ENCODE measurements at places on chromosomes 7 and 10. TPM values are rescaled to one million over a fixed set of nuclear protein-coding genes. Genes with fewer than 3 reads are reported as not detected.

AGR3 gene
- 5.8 TPM for total RNA-seq

MYL7 gene
- 1.5 TPM for total RNA-seq

CFAP58 gene
- 0.29 TPM for total RNA-seq

ASIC3 gene
- 3.5 TPM for total RNA-seq

CNPY1 gene
- total RNA-seq: not detected

GJC3 gene
- total RNA-seq: 0.27 TPM

FXYD4 gene
- not detected for total RNA-seq

TMEM225B gene
- 1.4 TPM for total RNA-seq

EPHA1 gene
- 56.3 TPM for total RNA-seq

MINDY4 gene
- total RNA-seq: 14.3 TPM

FAM25C gene
- not detected for total RNA-seq

GRCh38 chr7:113125728-113126127, 7.4 kb upstream of the SMIM30 start:
- no peak for DNase-seq

DNA sequence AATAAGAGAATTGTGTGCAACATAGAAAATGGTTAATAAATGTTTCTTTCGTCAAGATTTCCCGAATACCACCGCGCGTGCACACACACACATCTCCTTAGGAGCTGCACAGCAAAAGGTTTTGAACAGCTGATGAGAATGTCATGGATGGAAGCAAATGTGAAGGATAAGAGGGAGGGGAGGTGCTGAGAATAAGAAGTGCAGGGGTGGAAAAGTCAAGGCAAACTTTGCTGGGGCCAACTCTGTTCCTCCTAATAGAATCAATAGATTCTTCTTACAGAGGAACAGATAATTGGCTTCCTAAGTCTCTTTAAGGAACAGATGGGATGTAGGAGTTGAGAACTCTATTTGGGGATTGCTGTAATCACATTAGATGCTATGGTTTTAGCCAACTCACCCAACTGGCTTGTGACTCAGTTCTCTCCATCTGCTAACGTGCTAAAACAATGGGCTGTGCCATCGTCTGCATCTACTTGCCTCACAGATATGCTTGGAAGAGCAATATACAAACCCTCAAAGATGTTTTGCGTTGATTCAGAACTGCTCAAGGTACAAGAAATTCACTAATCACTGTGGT, 408.2 kb upstream of the CELF2 start:
- no peak for DNase-seq

DNA sequence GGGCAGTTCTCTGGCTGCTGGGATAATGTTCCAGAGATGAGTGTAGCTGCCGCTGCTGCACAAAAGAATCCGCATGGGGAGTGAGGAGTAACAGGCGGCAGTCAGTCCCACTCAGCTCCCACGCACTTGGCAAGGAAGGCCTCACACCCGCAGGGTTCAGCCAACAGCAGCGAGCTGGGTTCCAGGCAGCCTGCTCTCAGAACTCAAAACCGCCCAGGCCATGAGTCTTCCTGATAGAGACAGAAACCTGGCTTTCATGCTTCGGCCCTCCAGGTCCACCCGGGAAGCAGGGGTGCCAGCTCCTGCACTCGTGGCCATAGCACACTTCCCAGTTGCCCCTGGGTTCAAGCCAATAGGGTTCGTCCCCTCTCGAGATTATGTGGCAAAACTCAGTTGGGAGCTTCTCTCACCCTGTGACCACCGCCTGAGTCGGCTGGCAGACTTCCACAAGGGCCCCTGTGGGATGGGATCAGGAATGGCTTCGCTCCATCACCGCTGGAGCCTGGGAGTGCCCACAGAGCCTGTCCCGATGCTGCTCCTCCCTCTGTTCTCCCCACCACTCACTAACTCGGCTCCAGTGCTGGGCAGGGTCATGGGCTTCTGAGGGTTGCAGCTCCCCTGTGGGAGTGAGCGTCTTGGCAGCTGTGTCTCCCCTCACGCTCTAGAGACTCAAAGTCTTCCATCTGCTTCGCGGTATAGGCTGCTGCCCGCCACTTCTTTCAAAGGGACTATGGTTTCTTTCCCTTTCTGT, 20.6 kb downstream of the CLRN3 start:
- no peak for DNase-seq

DNA sequence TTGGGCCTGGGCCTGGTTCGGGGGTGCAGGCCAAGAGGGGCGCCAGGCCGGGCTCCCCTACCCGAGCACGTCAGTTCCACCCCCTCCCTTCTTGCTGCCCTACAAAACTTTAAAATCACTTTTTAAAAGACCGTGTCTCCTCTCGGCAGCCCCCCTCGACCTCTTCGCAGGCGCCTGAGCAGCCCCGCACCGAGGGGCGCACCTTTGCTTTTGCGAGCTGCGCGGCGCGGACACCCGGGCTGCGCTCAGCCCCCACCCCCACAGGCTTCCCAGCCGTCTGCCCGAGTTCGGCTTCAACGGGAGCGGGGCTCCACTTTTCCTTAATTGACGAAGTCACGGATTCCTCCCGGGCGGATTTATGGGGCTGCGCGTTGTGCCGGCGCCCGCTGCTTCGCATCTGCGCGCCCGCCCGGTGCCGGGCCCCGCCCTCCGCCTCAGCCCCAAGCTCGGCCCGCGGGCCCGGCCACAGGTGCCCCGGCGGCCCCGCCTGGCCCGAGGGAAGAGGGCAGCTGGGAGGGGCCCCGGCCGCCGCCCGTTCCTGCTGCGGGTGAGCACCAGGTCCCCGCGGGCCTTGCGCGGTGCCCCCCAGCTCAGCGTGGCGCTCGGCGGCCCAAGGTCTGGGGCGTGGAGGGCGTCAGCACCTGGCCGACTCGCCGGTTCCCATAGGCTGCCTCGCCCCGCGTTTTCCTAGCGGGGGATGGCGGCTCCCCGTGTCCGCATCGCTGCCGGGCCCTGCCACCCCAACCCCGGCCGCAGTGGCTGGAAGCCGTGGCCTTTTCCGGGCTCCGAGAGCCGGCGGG, 10.8 kb upstream of the MNX1 start:
- no peak for DNase-seq

GRCh38 chr7:151934584-151934983, 21.7 kb upstream of the GALNTL5 start:
- DNase-seq: no peak

- DNase-seq: no peak
Observed at GRCh38 chr7:139370943-139371313, 11.2 kb downstream of the LUC7L2 start.

- no peak for DNase-seq
Observed at GRCh38 chr10:116049158-116049973, 223.6 kb downstream of the GFRA1 start.

DNA sequence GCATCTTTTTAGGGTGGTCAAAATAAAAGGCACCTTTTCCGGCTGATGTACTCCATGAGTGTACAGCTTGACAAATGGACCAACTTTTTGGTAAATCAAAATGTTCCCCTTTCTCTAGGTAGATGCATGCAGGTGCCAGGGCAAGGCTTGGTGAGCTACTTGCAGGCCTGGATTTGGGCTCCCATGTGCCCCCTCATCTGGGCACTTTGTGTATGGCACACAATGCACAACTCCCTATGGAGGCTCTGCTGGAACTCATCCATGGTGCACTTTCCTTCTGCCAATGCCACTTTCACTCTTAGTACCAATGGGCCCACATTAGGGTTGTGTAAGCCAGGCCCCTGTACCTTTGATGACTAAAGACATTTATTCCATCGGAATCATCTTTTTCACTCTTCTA, 300.8 kb downstream of the SDHAF3 start:
- no peak for DNase-seq

GRCh38 chr7:142089035-142089434, 22.5 kb upstream of the MGAM2 start:
- DNase-seq: no peak

DNA sequence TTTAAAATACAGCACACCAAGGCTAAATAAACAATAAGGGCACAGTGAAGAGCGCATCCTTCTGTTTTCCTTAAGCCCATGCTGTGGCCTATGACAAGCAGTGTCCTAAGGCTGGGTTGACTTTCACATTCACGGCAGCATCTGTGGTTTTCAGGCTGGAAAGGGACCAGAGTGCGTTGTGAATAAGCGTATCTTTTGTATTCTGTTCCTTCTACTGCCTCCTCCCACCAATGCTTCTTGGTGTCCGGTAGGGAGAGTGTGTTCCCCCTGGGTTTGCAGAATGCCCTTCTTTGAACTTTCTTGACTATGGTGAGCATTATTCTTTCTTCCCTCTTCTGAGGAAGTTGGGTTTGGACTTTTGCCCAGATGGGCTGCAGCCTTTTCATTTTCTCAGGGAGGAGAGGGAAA, 73.6 kb downstream of the ABCA13 start:
- no peak for DNase-seq

DNA sequence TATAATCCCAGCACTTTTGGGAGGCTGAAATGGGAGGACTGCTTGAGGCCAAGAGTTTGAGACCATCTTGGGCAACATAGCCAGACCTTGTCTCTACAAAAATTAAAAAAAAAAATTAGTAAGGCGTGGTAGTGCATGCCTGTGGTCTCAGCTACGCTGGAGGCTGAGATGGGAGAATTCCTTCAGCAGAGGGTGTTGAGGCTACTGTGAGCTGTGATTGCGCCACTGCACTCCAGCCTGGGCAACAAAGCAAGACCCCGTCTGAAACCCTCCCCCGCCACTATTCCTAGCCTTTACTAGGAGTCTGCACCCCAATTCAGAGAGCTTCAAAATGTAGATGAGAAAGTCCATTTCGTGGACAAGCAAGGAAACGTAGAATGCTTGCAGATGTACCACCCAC, 95.2 kb downstream of the PRPF18 start:
- DNase-seq: no peak

DNA sequence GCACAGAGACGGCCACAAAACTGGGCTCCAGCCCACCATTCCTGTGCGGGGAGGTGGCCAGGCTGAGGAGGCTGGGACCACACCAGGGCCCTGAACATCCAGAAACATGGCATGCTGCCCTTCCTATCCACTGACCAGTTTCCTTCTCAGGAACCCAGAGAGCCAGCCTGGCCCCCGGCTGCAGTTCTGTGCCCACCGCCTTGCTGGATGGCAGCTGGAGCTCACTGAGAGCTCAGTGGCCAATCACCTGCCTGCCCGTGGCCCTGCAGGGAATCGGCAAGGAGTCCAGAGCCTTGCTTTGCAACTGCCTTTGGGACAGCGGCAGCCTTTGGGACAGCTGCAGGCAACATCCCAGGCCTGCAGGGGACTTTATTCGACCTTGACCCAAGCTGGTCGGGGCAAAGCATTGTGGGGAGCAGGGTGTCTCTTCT, 30.4 kb downstream of the STK32C start:
- no peak for DNase-seq

DNA sequence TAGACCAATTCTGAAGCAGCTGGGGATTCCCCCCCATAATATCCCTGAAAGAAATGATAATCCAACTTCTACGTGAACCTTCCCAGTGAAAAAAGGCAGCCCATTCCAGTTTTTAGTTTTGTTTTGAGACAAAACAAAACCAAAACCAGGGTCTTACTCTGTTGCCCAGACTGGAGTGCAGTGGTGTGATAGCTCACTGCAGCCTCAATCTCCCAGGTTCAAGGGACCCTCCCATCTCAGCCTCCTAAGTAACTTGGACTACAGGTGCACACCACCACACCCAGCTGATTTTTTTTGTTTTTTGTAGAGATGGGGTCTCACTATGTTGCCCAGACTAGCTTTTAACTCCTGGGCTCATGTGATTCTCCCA, 12.5 kb upstream of the ARPC1A start:
- DNase-seq: no peak

DNA sequence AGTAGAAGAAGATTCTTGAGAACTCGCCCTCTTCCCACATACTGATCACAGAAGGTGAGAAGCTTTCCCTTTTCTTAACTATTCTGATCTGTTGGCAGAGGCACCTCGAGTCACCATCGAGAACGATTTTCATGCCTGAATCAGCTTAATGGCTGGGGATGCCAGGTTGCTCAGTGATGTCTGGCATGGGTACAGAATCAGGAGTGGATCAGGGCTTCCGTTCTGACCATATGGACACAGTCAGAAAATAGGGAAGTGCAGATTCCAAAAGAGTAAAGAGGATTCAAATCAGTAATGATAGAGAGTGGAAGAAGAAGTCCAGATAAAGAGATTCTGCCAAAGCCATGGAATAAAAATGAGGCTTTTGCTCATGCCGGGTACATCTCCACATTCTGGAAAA, 52.0 kb upstream of the GRB10 start:
- DNase-seq: no peak

DNA sequence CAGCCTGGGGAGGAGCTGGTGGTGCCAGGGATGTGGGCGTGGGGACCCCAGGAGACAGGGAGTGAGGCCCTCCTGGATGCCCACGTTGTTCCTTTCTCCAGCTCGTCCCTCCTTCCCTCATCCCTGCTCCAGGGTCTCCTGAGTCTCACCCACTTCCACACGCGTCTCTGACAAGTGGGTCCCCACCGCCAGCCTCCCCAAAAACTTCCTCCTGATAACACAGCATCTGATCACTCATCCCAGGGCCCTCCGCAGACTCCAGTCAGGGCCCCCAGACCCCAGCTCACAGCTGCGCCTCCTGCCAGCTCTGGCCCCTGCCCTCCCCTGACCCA, 60.6 kb upstream of the INPP5A start:
- no peak for DNase-seq

GRCh38 chr7:138465046-138465445, 5.0 kb downstream of the TRIM24 start:
- no peak for DNase-seq

- DNase-seq: no peak
Observed at GRCh38 chr10:74927701-74928100, 101.3 kb downstream of the KAT6B start.

DNA sequence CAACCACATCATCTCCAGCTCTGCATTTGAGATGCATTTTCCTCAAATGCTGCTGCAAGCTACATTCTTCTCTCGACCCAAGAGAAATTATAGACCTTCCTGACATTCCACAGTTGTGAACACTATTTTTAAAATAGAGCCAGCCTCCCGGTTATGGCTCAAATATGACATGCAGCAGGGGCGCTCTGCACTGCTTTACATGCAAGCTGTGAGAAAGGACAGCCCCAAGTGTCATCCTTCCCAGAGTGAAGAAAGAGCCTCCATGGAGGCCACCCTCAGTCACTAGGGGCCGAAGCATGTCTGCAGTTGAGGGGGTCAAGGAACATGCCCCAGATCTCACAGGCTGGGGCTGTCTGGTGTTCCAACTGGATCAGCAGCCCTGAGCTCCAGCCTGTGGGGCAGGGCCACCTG, 63.9 kb upstream of the CHST15 start:
- no peak for DNase-seq

- DNase-seq: no peak
Observed at GRCh38 chr7:80622541-80622940, 15.9 kb upstream of the CD36 start.
